ENCODE measurements at places on chromosomes 2 and 18.
A peak's percentile ranks its signal among the peaks of the same experiment; 100 is the strongest.

DNA sequence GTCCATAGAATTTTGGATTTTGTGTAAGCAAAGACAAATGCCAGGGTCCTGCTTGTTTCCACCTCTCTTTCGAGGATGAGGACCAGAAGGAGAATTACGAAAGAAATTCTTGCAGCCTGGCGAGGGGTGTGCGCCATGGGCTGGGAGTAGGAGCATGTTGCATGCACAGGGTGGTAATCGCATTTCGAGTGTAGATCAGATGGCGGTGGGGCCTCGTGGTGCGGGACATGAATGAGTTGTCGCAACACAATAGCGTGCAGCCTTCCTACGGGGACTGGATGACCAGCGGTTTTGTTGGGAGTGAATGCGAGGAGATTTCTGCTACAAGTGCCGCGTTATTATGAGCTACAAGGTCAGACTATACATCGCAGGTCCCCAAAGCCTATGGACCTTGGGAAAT is 4.2 kb upstream of the EN1 start:
- DNase-seq: no peak

GRCh38 chr2:158953926-158954763 is 14.3 kb upstream of the TANC1 start:
- peak; percentile 53 for DNase-seq

- no peak for DNase-seq
Observed at GRCh38 chr2:232319803-232320442, 58.6 kb upstream of the ALPP start.

DNA sequence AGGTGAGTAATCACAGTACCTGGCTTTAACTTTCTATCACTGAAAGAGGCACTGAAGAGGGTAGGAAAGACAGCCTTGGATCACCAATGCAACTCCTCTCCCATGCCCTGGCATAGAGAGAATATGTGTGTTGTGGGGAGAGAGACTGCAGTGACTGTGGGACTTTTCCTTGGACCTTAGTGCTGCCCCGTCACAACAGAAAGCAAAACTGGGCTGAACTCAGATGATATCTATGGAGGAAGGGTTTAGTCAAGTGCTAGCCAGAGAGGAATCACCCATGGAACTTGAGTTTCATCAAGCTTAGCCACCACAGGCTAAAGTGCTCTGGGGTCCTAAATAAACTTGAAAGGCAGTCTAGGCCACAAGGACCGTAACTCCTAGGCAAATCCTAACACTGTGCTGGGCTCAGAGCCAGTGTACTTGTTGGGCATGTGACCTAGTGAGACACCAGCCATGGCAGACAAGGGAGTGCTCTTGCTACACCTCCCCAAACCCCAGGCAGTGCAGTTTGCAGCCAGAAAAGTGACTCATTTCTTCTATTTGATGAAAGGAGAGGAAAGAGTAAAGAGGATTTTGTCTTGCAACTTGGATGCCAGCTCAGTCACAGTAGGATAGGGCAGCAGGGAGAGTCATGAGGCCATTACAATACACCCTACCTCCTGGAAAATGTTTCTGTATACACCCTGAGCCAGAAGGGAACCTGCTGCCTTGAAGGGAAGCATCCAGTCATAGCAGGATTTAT is 105.8 kb upstream of the SPOPL start:
- no peak for DNase-seq

- no peak for DNase-seq
Observed at GRCh38 chr2:235263205-235264120, 230.4 kb upstream of the AGAP1 start.

Measured in NCI-H774 (cell line).